ENCODE measurements at places on chromosomes 6 and 20.

DNA sequence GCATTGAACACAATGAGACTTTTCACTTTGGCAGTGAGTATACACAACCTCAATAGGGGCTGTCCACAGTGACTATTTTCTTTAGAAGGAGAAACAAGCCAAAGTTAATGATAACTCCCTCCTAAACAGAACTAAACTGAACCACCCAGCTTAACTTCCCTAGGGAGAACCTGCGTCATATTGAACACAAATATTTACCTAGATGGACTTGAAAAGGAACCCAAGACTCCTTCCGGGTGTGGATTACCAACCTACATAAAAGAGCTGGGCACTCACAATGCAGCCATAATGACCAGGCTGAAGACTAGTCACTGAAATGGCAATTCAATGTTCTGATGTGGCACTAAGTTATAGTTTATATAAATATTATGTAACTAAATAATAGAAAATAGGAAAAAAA, 160.6 kb downstream of the IBTK start:
- no peak for DNase-seq

- no peak for DNase-seq
Observed at GRCh38 chr6:118905851-118906250, 11.9 kb downstream of the ASF1A start.

GRCh38 chr20:14832630-14833029, 495.2 kb upstream of the FLRT3 start:
- no peak for DNase-seq

DNA sequence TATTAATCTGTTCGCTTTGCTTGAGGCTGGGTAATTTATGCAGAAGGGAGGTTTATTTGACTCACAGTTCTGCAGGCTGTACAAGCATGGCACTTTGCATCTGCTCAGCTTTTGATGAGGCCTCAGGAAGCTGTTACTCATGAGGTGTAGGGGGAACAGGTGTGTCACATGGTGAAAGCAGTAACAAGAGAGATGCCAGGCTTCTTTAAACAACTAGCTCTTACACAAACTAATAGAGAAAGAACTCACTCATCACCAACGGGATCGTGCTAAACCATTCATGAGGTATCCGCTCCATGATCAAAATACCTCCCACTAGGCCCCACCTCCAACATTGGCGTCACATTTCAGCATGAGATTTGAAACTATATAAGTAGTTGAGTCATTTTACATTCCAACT, 34.4 kb upstream of the GCLC start:
- DNase-seq, result no peak

DNA sequence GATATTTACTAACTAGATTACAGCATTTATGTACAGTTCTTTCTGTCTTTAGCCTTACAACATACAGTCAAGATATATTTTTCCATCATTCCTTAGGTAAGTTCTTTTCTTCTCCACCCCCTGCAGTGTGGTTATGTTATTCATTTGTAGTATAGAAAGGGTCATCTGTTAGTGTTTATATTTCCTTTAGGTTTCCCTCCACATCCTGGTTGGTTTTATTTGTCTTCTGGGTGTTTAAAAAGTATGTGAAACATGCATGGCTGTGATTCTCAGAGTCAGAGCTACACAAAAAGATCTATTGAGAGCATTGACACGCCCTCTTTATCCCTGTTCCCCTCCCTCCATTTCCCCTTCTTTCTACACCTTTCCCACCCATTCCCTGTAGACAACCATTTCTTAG, 20.1 kb downstream of the DHX35 start:
- no peak for DNase-seq

GRCh38 chr6:87100216-87100615, 5.3 kb upstream of the CGA start:
- no peak for DNase-seq

DNA sequence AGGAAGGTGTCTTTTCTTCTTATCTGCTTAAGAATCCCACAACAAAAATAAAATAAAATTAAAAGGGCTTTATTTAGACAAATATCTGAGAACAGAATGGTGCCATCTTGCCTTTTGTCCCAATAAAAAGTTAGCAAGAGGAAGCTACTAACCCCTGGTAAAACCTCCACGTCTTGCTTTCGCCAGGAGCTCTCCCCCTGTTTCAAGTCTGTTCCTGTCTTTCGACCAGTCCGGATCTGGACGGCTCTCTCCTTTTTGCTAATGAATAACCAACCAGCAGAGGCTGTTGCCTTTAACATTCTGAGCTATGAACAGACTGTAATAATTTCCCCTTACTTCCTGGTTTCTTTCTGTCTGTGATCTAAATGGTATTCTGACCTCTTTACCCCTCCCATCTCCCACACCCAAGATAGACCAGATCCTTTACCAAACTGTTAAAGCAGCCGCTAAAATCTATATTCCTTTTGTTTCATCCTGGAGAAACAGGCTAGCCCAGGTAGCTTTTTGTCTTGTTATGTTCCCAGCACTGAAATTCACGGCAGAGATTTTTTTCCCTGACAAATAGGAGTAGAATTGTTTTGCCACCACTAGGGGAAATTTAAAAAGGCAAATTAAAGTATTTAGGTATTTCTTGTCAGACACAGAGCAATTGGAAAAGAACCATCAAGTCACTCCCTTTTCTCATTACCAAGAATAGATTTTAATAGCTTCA, at the start of gene FRK:
Gene FRK (minus strand): TSS at position 320 of the 712 bp plus-strand sequence. CDS start 580 bp downstream, outside the sequence.
- no peak for DNase-seq

GRCh38 chr6:167399599-167399998, 74.7 kb downstream of the TTLL2 start:
- DNase-seq, result no peak

- no peak for DNase-seq
Observed at GRCh38 chr6:149464411-149464810, 20.4 kb downstream of the ZC3H12D start.

- DNase-seq, result no peak
Observed at GRCh38 chr6:12345694-12346058, 55.5 kb downstream of the EDN1 start.

GRCh38 chr6:23964865-23965264, 161.2 kb upstream of the NRSN1 start:
- no peak for DNase-seq

- no peak for DNase-seq
Observed at GRCh38 chr20:16749573-16749972, 1.4 kb downstream of the OTOR start.

DNA sequence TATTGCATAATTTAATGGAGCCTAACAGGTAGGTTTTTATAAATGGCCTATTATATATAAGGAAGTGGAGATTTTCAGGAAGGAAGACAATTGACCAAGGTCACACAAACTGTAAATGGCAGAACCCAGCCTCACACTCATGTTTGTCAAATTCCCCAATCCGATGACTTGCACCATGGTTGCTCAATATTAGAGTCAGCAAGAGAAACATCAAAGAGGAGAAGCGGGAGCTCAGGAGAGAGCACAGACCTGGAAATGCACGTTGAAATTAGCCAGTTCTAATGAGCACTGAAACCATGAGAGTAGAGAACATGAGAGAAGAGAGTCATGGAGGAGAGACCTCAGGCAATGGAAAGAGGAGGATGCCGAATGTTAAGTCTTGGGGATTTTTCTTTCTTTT, 13.5 kb upstream of the MLIP start:
- no peak for DNase-seq

GRCh38 chr6:3822747-3823445, 26.3 kb upstream of the FAM50B start:
- no peak for DNase-seq

GRCh38 chr6:44699851-44700250, 312.3 kb downstream of the CDC5L start:
- DNase-seq, result no peak

GRCh38 chr6:75280131-75280855, 4.3 kb downstream of the TMEM30A start:
- DNase-seq, result no peak

DNA sequence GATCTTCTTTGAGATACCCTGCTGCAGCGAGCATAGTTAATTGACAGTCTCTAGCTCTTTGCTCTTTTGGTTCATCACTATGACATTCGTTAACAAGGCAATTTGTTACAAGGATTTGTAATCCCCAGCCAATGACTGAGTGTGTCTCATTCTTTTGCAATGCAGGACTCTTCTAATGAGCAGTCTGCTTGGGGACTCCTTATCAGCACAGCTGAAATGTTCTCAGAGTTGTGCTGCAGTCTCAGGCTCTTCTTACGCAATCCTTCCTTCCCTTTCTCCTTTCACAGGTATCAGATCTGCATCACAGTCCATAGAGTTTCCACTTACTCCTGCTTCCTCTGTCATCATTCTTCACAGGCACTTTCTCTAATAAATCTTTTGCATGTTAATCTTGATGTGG, 161.2 kb upstream of the OGFRL1 start:
- DNase-seq, result no peak

DNA sequence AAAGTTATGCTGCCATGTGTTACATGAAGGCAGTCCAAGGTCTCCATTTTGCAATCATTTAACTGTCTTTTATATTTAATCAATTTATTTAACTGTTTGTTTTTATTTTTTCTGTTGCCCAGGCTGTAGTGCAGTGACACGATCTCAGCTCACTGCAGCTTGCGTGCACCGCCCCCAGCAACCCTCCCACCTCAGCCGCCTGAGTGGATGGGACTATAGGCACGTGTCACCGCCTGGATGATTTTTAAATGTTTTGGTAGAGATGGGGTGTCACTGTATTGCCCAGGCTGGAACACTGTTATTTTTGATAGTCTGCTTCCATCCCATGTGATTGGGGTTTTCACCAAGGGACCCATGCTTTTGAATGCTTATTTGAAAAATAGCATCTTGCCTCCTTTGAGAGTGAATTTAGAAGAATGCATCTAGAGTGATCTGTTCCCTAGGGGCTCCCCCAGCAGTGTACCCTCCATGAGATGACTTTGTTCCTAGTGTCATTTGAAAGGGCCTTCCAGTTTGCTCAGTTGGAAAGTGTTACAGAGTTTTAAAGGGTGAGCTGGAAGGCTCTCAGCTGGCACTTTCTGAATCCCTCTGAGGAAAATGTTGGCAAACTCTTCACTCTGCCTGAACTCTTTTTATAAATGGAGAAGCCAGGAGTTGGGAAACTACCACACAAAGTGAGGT, 143.4 kb downstream of the JARID2 start:
- no peak for DNase-seq

DNA sequence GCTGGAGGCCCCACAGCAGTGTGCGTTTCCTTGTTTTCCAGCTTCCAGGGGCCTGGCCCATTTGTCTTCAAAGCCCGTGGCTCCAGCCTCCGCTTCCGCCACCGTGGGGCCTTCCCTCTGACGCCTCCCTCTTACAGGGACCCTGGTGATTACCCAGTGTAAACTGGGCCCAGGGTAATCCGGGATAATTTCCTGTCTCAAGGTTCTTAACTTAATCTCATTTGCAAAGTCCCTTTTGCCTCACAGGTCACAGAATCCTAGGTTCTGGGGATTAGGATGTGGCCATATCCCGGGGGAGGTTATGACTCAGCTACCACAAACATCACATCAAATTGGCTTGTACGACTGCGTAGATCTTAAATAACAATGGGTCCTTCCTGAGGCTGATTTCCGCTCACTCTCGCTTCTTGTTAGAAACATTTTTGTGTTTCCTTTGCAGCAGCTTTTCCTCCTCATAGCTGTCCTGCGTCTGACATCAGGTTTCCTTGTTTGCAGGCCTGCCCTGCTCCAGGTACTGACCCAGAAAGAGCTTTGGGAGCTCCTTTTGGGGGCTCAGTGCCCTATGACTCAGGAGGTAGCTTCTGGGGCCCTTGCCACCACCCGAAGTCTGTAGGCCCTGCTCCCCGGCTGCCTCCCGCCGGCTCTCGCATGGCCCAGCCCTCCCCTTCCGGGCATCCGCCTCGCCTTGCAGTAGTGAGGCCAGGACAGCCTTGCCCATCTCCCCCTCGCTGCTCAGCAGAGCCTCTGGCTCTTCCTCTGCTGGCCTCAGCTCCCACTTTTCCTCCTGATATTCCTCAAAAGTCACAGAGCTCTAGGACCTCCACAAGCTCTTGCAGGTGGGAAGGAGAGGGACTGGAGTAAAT, 100.5 kb downstream of the ERMARD start:
- no peak for DNase-seq

DNA sequence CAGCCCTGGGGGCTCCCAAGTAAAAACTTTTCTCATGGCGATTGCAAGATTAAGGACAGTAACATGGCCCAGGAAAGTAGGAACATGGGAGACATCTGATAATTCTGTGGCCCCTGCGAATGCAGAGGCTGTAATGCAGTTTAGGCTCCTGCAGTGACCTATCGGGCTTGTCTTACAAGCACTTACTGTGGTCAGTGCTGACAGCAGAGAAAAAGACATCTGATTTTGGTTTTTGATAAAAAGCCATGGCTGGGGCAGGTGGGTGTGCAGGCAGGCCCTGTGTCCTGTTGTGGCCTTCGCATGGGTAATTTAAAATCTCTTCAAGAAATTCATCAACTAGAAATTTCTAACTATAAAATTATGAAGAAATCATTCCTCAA, 19.3 kb upstream of the CCN6 start:
- DNase-seq, result no peak

- DNase-seq, result no peak
Observed at GRCh38 chr20:40750541-40751035, 61.6 kb upstream of the MAFB start.

DNA sequence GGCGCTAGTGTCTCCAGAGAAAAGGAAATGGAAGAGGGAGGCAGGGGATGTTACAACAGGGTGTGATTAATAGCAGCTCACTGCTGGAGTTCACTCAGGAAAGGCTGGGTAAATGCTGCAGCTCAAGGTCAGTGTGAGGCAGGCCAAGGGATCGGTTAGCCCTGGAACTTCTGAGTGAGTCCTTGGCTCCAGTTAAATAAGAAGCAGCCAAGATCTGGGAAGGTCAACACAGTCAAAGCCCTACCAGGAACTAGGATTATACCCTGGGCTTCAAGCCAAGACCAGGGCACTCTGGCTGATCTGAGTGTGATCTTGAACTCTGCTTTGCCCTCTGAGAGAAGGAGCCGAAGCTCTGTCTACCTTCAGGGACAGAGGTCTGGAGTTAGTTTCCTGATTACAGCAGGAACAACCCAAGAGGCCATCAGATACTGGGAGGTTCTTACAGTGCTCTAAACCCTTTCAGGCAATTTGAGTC, 44.3 kb downstream of the TPD52L1 start:
- DNase-seq, result no peak

GRCh38 chr6:89071036-89071435, 9.5 kb upstream of the PNRC1 start:
- DNase-seq, result no peak
